Activated CD4-positive, alpha-beta T cell treated with anti-CD3 and anti-CD28 coated beads, Interleukin-2, amount 50 U/mL, for 16 hours (primary cell): ENCODE measurements at places on chromosomes 2 and 18.

DNA sequence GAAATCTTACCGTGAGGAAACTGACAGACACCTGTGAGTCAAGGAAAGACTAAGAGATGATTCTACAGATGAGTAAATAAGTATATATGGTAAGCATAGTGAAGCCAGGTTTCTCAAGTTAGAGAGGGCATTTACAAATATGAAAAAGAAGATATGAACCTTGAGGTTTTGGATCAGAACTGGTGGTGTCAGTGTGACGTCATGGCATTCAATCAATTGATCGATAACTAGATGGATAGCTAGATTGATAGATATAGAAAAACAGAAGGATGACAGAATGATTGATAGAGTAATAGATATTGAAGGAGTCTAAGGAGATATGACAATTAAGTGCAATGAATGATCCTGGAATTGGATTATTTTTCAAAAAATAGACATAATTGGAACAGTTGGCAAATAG lies 350.2 kb upstream of the MC4R start:
- DNase-seq = no peak

GRCh38 chr2:33419581-33420200 lies 56.8 kb upstream of the RASGRP3 start:
- DNase-seq = no peak

GRCh38 chr2:98458667-98459380 lies 14.2 kb downstream of the INPP4A start:
- DNase-seq = no peak

DNA sequence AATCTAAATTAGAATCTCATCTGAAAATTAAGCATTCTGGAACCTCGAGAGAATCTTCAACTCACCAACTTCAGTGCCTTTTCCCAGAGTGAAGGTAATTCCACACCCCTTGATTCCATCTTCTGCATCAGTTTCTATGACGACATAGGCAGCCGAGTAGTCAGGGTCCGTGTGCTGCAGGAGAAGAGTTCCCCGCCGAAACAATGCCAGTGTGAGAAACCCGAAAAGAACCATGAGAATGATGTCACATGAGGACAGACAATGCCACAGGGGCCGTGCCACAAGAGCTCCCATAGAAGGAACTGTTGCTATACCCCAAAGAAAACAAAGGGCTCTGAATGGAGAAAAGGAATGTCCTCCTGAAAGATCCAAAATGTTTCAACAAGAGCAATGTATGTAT lies 6.0 kb downstream of the ENOSF1 start:
- no peak for DNase-seq

DNA sequence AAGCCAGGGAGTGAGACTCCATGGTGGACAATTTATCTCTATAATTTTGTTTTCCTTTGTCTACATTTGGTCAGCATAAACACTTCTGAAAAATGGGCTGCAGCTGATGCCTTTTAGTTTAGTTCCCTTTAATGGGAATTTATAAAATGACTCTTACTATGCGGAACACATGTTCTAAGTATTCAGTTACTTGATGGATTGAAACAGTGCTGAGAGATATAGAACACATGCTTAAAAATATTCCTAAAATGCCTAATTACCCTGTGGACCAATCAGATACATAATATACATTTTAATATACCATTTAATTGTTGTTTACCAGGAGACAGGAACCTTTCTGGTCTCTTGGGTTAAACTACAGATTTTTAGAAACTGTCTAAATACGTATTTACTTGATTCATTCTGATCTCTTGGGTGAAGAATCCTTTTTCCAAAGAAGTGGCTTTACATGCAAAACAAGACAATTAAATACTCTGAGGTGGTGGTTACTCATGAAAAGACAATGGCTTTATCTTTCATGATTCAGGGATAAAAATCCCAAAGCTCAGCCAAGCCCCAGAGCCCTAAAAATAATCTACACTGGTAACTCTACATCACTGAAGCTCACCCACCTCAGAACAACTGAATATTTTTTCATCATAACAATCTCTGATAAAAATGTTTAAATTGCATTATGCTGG lies 128.1 kb upstream of the SERTAD2 start:
- DNase-seq = no peak

- DNase-seq = peak; percentile 1
These were observed 1183.1 kb upstream of the TMEFF2 start for GRCh38 chr2:193377789-193378188.

DNA sequence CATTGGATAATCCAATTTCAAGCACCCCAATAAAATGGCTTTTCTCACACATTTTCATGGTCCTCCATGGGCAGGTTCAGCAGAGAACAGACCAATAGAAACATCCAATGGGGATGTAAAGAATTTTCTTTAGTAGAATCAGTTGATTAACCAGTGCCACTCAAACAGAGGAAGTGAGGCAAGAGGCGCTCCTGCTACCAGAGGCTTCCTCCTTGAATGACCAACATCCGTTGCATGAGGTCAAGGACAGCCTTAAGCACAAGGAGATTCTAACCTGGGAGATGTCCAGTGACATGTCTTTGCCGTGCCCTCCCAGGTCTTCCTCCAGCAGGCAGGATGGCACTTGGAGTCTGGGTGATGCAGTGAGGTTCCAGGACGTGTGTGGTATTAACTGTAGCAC lies 146.6 kb downstream of the PIEZO2 start:
- no peak for DNase-seq

DNA sequence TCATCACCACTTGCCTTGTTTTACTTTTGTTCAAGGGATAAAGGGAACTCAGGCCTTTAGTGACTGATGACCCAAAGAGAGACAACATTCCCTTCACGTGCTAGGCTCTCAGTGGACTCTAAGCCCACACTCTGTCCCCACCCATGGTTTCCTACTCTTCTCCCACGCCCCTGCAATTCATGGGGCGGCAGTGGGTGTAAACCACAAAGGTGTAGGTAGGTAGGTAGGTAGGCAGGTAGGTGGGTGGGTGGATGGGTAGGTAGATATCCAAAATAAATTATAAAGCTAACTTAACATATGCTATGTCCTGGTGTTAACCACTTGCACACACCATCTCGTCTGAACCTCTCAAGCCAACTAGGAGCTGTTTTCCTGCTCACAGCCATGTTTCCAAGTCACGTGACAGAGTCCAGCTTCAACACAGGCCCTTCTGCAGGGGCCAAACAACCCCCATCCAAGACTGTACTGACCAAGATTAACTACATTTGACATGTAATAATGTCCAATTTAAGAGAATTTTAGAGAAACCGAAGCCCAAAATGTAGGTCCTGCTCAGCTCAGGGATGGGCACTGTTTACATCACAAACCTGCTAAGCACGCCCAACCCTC lies 33.7 kb downstream of the DNMT3A start:
- no peak for DNase-seq

DNA sequence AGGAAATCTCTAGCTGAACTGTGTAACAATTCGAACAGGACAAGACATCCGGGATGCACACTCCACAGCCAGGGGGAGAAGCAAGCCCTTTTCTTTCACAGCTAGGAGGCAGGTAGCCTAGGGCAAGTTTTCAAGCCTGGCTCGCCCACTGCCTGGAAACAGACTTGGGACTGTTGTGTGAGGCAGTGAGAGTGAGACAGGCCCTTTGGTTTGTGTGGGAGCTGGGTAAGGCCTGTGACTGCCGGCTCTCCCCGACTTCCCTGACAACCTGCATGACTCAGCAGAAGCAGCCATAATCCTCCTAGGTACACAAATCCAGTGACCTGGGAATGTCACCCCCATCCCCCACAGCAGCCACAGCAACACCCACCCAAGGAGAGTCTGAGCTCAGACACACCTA lies 179.7 kb downstream of the WDPCP start:
- no peak for DNase-seq

- no peak for DNase-seq
These were observed 767.0 kb downstream of the SLC4A3 start for GRCh38 chr2:220394433-220394832.

- no peak for DNase-seq
These were observed 93.9 kb downstream of the DGKD start for GRCh38 chr2:233448220-233448559.

- DNase-seq = no peak
These were observed 248.8 kb downstream of the RDH14 start for GRCh38 chr2:18311420-18312195.

DNA sequence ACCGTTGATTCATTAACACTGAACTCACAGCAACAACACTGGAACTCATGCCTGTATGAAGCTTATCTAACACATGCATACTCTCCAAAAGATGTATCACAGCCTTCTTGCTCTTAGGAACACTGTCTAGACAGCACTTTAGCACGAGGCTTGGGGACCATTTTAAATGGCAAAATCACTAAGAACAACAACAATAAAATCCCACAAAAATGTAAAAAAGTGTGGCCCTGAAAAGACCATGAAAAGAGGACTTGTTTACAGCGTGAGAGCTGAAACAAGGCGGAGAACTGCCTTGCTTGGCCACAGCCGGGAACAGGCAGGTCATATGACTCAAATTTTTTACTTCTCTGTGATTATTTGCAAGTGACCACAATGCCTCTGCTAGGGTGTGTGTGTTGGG lies 48.1 kb downstream of the CHN1 start:
- no peak for DNase-seq

DNA sequence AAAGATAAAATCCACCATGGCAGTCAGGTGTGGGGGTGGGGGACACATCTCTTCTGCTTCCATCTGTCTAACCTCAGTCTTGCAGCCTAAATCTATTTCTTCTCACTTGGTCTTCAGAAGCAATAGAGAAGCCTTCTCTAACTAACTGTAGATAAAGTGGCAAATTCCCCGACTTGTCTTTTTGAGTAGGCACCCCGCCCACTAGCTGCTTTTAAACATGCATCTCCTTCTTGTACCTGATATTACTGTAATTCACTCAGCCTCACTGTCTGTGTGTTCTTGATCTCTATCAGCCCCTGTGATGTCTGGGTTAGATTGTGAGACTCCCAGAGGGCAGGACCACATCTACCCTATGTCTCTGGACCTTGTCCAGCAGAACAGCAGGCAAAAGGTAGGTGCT lies 6.8 kb downstream of the MARCHF4 start:
- DNase-seq = no peak

DNA sequence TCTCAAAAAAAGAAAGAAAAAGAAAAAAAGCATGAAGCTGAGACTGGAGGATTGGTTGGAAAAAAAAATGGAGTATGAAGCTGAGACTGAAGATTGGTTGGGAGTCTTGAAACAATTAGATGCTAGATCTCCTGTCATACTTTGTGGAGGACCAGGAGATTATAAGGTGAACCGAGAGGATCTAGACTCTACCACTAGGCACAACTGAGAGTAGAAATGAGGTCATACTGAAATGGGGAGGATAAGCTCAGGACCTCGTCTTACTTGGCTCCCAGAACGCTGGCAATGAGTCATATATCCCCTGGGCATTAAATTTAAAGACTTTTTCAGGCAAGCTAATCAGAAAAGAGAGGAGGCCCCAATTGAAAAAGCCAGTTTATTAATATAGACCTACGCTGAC lies 3.3 kb upstream of the ORC2 start:
- DNase-seq = peak; percentile 43

DNA sequence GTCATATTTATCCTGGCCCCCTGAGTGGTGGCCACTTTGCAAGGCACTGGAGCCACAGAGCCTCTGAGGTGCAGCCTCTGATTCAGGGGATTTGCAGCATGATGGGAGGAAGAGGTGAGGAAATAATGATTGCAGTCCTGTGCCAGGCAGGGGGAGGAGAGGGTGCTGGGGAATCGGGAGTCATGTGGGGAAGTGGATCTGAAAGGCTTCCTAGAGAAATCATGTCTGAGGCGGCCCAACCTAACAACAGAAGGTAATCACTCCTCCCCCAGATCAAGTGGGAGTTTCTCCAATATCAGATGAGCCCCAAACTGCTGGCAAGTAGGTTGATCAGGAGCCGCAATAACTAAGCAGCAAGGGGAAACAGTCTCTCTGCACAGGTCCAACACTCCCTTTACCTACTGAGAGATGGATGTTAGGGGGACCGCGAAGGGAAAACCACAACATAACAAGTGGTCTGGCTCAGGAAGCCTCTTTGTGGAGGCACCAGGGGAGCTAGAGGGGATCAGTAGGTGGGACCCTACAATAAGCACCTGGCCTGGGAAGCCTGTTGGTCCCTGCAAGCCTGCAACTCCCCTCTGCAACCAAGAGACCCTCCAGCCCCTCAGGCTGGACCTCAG lies 71.8 kb upstream of the NPAS2 start:
- DNase-seq = no peak

DNA sequence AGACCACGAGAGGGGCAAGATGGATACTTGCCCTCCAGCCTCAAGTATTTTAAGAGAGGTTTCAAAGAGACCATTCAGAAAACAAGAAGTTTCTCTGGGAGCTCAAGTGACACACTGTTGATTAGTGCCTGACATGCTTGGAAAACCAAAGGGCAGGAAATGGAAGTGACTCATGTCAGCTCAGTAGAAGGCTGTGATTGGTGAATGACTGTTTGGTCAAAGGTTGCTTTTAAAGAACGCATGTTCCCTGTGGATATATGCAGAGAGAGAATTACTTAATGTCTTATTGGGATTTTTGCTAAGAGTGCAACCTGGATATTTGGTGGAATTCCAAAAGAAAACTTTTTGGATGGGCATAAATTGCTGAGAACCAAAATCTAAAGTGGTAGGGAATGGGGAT lies 549.9 kb downstream of the XIRP2 start:
- no peak for DNase-seq

DNA sequence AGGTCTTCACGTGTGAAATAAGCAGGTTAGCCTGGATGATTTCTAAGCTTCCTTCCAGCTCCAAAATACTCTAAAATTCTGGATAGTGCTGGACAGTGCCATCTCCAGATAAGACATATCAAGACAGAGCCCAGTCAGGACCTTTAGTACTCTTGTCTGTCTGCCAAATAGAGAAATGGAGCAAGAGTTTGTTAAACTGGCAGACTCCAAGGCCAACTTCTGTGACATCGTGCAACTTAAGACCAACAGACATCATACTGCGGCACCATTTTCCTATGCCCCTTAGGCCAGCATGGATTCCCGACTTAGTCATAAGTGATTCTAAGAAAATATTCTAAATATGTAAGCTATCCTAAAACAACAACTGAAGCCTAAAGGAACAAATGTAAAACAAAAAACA lies 118.6 kb downstream of the RBMS1 start:
- no peak for DNase-seq

DNA sequence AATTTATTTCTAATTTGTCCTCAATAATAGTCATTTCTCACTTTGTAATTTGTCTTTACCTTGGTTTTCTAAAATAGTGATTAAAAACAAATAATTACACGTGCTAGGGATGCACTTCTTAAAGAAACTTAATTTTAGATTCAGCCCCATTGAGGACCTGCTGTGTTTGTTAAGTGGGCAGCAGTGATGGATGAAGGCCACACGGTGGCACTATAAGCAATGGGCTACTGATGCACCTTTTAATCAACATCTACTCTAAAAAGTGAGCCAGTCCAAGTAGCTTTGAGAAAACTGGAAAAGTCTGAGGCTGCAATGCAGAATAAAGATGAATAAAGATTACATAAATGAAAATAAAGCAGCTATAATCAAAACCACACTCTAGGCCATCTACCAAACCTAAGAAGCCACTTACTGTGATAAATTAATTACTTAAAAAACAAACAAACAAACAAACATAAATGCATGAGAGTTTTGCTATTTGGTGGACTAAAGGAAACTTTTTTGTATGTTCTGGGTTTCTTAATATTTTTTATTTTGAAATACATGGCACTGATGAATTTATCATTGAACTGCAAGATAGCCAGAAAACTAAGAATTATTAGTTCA lies 89.3 kb downstream of the PDE11A start:
- peak; percentile 44 for DNase-seq

GRCh38 chr2:181738563-181738962 lies 58.2 kb upstream of the NEUROD1 start:
- DNase-seq = no peak
